ENCODE measurements at places on chromosomes 1 and 21. TPM values are rescaled to one million over a fixed set of nuclear protein-coding genes. Genes with fewer than 3 reads are reported as not detected.

The DCDC2B gene
- 0.15 TPM for total RNA-seq

The KISS1 gene
- not detected for total RNA-seq

DNA sequence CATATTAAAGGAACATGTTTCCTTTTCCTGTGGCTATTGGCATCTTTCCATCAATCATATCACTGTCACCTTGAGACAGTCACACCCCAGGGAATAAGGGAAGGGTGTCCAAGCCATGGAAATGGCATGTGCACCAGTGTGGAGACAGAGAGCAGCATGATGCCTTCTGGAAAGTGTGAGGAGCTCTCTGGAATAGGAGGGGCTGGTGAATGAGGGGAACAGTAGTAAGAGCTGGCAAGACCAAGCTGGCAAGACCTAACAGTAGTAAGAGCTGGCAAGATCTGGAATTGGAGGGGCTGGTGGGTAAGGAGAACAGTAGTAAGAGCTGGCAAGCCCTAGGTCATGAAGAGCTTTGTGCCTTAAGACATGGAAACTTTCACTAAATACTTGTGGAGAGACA lies 186.7 kb downstream of the C1orf94 start:
- no peak for DNase-seq

- no peak for DNase-seq
These were observed 40.3 kb downstream of the IER5 start for GRCh38 chr1:181128592-181129497.

- DNase-seq, result no peak
These were observed 3.6 kb downstream of the ETS2 start for GRCh38 chr21:38809198-38809878.

DNA sequence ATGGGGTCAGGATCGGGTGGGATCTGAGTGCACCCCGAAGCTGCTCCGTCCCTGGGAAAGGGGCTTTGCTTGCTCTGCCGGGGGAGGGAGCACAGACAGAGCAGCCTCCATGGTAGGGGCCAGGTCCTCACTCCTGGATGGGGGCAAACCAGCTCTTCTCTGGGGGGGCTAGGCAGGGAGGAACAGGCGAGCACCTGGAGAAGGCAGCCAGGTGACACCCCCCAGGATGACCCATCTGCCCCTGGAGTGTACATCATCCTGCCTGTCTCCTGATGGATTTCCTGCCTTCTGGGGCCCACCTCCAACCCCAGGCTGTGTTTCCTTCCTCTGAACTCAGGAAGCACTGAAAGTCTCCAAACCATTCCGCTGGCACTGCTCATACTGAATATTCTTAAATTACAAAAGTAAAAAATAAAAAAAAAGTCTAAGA lies 248.0 kb downstream of the RHOU start:
- no peak for DNase-seq

The CYP4A22 gene
- total RNA-seq, result not detected

The PADI4 gene
- total RNA-seq, result 0.13 TPM

The SETDB1 gene
- 42.6 TPM for total RNA-seq

GRCh38 chr1:74689621-74690363 lies 16.2 kb upstream of the ERICH3 start:
- DNase-seq, result no peak

The PARS2 gene
- 7.6 TPM for total RNA-seq

The LRRC71 gene
- not detected for total RNA-seq

The NMNAT2 gene
- 0.45 TPM for total RNA-seq

DNA sequence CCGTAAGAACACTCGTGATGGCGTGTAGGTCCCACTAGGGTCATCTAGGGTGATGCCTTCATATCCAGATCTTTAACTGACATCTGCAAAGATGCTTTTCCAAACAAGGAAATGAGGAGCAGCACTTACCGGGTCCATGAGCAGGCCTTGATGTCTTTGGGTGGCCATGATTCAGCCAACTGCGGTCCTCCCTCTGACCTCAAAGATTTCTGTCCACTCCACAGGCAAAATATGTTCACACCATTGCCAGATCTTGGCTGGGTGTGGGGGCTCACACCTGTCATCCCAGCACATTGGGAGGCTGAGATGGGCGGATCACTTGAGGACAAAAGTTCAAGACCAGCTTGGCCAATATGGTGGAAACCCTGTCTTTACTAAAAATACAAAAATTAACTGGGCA lies 18.2 kb downstream of the TRPM2 start:
- DNase-seq, result no peak

The PCAT6 gene
- total RNA-seq, result 0.62 TPM

DNA sequence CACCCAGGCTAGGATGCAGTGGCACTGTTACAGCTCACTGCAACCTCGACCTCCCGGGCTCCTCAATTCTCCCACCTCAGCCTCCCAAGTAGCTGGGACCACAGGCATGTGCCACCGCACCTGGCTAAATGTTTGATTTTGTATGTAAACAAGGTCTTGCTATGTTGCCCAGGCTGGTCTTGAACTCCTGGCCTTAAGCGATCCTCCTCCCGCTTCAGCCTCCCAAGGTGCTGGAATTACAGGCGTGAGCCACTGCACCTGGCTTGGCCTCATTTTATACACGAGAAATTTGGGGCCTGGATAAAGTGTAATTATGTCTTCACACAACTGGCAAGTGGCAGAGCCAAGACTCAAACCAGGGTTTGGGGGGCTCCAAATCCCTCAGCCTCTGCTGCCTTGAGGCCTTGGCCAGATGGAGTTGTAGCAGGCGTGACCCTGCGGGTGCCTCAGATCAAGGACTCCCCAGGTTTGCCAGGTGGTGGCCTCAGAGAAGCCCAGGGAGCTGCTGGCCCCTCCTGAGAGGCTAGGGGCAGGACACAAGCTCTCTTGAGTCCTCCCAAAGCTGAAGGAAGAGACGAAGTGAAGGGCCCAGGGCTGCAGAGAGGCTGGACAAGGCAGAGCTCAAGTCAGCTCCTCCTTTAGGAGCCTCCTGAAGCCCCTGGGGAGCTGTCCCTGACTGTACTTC lies 61.7 kb downstream of the MDM4 start:
- DNase-seq, result no peak

DNA sequence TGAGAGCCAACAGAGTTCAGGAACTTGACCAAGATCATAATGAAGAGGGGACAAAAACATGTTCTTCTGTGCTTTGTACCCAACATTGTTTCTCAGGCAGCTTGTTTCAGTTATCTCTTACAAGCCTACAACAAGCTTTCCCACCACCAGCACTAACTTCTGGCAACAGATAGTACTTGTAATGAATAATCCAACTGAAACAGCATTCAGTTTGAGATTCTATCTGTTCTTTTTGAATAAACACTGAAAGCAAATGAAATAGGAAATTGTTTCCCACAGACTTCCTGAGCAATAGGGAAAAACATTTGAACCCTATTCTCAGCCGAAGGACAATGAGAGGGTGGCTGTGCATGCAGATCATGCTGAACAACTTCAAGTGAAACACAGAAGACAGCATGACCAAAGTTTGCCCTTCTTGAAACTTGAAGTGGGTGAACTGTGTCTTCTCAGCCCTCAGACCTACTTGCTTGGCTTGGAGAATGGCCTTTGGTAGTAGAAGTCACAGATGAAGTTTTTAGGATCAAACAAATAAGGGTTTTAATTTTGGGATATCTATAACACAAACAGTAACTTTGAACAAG lies 11.2 kb upstream of the HOOK1 start:
- no peak for DNase-seq

DNA sequence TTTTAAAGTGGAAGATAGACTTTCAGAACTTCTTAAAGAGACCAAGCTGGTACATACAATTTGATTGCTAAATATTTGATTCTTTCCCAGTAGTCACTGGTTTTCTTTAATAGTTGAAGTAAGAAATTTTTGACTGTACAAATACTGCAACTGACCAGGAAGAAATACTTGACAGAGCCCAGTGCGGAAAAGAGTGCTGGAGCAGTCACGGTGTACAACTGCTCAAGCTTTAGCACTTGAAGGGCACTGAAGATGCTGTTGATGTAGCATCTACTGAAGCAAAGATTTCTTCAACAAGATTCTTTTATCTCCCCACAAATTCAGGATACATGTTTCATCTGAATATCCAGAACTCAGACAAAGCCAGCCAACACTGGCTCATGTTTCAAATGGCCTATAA lies 41.5 kb downstream of the SLC35F3 start:
- no peak for DNase-seq

The PWP2 gene
- total RNA-seq, result 2.5 TPM

GRCh38 chr1:147771226-147772125 lies 11.1 kb upstream of the GJA5 start:
- no peak for DNase-seq

The ANKRD35 gene
- 0.08 TPM for total RNA-seq

- DNase-seq, result peak; percentile 85
These were observed 147.8 kb downstream of the TOMM20 start for GRCh38 chr1:234980645-234981396.

The ITLN2 gene
- total RNA-seq, result not detected

GRCh38 chr21:19268686-19269085 lies 865.1 kb upstream of the TMPRSS15 start:
- DNase-seq, result no peak

The GJA9 gene
- total RNA-seq, result not detected

- DNase-seq, result no peak
These were observed 234.1 kb downstream of the SDCCAG8 start for GRCh38 chr1:243489681-243490546.

The TCHHL1 gene
- total RNA-seq, result not detected

- no peak for DNase-seq
These were observed 8.3 kb downstream of the SLAMF1 start for GRCh38 chr1:160638540-160638857.

The ZNF683 gene
- not detected for total RNA-seq

GRCh38 chr1:156592158-156592909 lies 758 bp downstream of the NAXE start:
- DNase-seq, result no peak

The S100A7A gene
- total RNA-seq, result not detected

- no peak for DNase-seq
These were observed 21.1 kb upstream of the CDCA8 start for GRCh38 chr1:37671261-37671660.

DNA sequence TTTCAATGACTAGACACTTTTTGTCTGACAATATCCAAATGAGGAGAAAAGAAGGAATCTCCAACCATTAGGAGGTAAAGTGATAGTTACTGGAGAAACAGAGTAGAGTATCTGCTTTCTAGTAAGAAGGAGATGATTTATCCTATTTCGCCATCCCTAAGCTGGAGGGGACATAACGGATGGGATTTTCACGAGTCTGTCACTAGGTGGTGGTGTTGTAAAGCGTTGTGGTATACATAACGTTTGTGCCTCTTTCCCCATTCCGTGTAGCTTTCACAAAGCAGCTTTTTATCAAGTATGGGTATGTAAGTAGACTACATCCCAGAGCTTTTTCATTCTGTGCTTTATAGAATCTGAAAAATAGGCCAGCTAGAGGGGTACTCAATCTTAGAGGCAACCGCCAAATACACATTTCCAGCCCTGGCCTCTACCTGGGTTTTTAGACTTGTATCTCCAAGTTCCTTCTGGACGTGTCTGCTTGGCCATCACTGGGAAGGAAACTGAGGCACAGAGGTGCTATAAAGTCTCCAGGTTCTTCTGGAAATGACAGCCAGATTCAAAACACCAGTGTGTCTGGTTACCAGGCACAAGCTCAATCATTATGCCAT lies 33.3 kb upstream of the FAM3B start:
- peak; percentile 61 for DNase-seq

- DNase-seq, result peak; percentile 15
These were observed 1.0 kb downstream of the PLEKHG5 start for GRCh38 chr1:6490181-6491080.

DNA sequence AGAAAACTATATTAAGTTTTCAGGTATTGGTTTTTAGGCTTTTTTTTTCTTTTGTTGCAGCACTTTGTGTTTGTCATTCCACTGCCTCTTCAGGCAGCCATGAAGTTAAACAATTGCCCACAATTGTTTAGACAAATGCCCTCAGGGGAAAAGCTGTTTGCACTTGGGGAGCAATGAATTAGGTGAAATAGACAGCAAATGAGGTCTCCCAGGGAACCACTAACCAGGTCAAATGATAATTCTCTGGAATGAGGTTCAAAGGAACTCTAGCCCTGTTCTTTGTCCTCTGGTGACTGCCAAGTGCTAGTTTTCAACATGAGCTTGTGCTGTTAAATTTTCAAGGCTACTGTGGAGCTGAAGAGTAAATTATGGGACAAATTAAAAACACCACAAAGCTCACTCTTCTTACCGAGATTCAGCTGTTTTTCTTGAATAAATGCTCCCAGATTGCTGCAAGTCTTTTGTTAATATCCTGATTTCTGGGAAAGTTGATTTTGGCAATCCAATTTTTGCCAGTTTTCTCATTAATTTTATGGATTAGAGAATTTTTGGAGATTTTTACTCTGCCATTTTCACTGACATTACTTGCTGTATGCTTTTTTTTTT lies 15.1 kb upstream of the MAB21L3 start:
- DNase-seq, result no peak

- DNase-seq, result no peak
These were observed 58.9 kb downstream of the LRRC40 start for GRCh38 chr1:70146488-70146887.

GRCh38 chr1:239931341-239931740 lies 160.3 kb upstream of the FMN2 start:
- DNase-seq, result no peak

DNA sequence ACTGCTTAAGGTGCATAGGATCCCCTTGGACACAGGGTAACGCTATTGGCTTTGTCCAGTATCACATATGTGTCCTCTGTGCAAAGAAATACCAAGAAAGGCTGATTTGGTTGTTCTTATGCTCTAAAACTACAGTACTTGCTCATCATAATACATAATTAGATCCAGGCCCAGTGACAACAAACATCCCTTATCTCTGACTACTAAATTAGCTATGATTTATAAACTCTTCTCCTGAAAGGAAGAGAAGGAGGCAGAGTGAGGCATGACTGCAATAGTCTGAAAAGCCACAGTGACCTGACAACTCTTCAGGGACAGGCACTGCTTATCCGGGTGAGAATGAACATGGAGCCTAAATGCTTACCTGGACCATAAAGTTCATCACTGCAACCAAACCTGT lies 30.7 kb downstream of the MGST3 start:
- no peak for DNase-seq

All from GM12878 (cell line).